Stimulated activated CD8-positive, alpha-beta memory T cell treated with anti-CD3 and anti-CD28 coated beads, Interleukin-15, amount 100 ng/mL, for 4 hours (primary cell): ENCODE measurements at places on chromosomes 3 and 15.

GRCh38 chr3:46029953-46030543 is 2.8 kb upstream of the XCR1 start:
- no peak for DNase-seq

DNA sequence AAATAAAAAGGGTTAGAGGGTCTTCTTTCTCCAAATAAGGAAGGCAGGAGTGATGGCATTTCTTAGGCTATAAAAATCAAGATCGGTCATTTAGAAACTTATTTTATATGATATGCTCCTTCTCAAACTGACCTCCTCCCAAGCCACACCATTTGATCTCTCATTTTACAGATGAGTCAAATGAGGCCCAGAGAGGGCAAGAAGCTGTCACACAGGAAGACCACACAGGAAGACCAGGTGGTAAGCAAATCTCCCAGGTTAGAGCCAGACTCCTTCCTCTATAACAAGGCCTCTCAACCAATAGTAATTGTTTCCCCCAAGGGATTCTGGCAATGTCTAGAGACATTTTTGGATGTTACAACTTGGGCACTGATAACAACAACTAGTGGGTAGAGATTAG is 13.8 kb downstream of the TLE3 start:
- no peak for DNase-seq

GRCh38 chr3:159513444-159513843 is 475.2 kb upstream of the IL12A start:
- DNase-seq: no peak

GRCh38 chr15:57992761-57993355 is 72.7 kb downstream of the ALDH1A2 start:
- DNase-seq: no peak

DNA sequence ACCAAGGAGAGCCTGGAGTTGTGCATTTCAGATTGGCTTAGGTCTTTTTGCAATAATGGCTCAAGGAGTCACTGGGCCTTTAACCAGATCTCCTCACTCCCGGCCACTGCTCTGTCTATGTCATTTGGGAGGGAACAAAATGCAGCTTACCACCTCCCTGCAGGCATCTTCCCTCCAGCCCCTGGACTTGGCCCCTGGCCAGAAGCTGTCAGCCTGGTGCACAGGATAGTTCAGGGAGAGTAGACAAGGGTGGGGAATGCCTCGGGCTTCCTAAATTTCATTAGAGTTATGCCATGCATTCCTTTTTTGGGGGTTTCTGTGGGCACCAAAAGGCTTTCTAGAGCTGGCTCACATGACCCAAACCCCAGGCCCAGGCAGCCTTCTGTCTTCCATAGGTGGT is 70.2 kb upstream of the HRH1 start:
- DNase-seq: no peak

DNA sequence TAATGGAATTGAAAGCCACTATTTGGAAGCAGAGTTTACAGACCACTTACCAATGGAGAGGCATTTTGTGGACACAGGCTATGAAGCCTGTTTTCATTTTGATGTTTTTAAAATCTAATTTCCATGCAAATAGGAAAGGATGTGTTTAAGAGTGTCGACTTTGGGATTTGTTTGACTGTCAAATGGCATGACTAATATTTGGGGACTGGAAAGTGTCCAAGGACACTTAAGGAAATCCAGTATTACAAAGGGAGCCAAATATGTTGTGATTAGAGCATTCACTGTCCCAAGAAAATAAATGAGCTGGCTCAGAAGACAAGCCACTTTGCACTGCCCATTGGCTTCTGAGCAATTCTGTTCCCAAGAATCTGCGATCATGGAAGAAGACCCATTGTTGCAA is 34.0 kb upstream of the SLC6A11 start:
- no peak for DNase-seq

GRCh38 chr3:175518459-175518858 is 659.3 kb downstream of the NAALADL2 start:
- no peak for DNase-seq

DNA sequence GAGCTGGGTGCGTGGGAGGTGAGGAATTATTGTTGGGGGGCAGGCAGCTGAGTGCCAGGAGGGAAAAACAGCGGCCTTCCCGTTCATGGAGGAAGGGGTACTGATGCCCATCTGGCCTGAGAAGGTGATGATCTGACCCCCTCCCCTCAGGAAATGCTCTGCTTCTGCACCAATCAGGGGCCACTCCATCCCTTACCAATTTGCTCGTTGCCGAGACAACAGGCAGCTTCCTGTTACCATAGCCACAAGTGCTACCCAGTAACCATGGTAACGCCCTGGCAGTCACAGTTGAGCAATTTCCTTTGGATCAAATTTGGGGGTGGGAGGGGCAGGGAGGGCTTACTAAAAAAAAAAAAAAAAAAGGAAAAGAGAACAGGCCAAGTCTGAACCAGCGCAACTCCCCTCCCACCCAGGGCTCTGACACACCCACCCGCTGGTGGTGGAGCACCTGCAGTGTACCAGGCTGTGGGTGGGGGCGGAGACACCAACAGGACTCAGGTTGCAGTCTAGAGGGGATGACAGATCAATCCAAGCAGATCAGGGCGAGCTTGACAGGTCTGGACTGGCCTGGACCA is 13.7 kb downstream of the CELF6 start:
- DNase-seq: no peak

GRCh38 chr3:148265841-148266240 is 431.9 kb upstream of the AGTR1 start:
- DNase-seq: no peak
